ENCODE measurements at places on chromosomes 7 and 10.
A peak's percentile ranks its signal among the peaks of the same experiment; 100 is the strongest.

DNA sequence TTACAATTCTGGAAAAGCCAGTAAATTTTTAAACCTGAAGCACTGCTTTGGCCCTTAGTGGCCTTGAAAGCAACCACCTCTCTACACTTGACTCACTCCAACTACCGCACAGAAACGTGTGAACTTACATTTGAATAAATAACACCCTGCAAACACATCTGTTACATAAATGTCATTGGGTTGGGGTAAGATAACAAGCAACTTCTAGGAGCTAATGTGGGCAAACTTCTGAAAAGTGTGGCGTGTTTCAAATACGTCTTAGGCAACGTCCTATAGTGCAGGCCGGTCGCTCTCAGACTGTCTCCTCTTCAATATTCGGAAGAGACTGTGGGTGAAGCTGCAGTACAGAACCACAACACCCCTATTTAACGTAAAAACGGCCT lies 474 bp downstream of the ORC5 start:
- DNase-seq, result peak; percentile 23

GRCh38 chr7:115210552-115210951 lies 288.7 kb downstream of the MDFIC start:
- no peak for DNase-seq

GRCh38 chr7:55245271-55245723 lies 119.8 kb upstream of the LANCL2 start:
- DNase-seq, result no peak

- DNase-seq, result no peak
Observed at GRCh38 chr10:107656932-107657331, 492.4 kb upstream of the SORCS1 start.

DNA sequence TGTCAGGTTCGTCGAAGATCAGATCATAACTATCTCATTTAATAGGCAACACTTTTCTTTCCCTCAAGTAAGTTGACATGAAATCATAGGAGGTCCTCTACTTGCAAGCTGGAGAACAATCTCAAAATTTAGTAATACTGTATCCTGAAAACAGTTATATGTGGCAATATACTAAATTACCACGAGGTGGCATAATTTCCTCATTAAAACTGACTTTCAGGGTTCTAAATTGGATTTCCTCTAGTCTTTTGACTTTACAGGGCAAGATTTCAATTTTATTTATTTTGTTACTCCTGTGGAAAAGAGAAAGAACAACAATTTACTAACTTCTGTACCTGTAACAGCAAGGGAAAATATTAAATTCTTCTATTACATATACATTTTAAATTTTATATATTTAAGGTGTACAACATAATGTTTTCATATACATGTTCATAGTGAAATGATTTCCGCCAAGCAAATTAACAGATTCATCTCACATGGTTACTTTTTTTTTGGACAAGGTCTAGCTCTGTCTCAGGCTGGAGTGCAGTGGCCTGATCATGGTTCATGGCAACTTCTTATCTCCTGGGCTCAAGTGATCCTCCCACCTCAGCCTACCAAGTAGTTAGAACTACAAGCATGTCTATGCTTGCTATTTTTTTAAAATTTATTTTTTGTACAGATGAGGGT lies 53.4 kb upstream of the CYP2C18 start:
- peak; percentile 40 for DNase-seq

- no peak for DNase-seq
Observed at GRCh38 chr10:52563360-52563759, 209.2 kb downstream of the MBL2 start.

DNA sequence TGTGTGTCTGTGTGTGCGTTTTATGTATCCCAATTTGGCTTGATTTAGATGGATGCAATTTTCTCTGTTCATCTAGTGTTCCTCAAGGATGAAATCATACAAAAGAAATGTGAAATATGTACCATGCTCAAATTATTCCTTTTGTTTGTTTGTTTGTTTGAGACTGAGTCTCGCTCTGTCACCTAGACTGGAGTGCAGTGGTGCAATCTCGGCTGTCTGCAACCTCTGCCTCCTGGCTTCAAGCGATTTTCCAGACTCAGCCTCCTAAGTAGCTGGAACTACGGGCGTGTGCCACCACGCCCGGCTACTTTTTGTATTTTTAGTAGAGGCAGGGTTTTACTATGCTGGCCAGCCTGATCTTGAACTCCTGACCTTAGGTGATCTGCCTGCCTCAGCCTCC lies 11.3 kb upstream of the SHTN1 start:
- DNase-seq, result no peak

DNA sequence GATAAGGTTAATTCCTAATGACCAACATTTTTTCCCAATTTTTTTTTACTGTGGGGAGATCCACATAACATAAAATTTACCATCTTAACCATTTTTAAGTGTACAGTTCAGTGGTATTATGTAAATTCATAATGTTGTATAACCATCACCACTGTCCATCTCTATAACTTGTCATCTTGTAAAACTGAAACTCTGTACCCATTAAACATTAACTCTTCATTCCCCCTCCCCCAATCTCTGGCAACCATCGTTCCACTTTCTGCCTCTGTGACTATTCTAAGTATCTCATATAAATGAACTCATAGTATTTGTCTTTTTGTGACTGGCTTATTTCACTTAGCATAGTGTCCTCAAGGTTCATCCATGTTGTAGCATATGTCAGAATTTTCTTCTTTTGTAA lies 46.0 kb upstream of the HPS1 start:
- no peak for DNase-seq

DNA sequence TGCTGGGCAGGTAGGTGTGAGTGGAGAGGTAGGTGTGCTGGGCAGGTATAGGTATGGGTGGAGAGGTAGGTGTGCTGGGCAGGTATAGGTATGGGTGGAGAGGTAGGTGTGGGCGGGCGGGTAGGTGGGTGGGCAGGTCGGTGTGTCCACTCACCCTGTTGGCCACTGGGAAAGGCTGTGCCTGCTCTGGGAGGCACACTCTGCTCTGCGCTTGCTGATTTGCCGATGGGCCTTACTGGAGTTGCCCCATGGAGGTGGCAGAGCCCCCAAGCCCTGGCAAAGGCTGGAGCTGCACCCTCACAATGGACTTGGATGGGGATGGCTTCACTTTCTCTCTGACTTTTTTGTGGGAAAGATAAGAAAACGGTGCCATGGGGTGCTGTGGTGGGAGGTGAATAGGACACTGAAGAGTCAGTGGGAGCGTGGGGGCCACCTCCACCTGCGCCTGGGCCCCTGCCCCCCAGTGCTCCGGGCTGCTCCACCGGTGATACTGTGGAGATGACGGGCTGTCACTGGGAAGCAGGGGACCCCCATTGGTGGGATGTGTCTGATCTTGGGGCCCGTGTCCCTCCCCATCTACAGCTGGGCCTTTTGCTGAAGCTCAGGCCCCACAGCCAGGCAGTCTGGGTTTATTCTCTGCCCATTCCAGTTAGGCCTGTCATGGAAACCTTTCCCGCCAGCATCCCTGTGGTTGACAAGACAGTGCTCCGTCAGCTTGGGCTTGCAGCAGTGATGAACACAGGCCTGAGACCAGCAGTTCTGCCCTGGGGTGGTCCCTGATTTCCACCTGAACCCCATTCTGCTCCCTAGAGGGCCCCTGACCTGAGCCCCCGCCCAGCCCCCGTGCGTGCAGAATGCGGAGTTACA lies 75.0 kb downstream of the NKX6-2 start:
- DNase-seq, result no peak

GRCh38 chr7:158043551-158044481 lies 543.8 kb downstream of the PTPRN2 start:
- DNase-seq, result no peak

GRCh38 chr7:24854866-24855265 lies 97.6 kb upstream of the GSDME start:
- DNase-seq, result no peak

- no peak for DNase-seq
Observed at GRCh38 chr10:93995598-93996271, 2.0 kb downstream of the PLCE1 start.

DNA sequence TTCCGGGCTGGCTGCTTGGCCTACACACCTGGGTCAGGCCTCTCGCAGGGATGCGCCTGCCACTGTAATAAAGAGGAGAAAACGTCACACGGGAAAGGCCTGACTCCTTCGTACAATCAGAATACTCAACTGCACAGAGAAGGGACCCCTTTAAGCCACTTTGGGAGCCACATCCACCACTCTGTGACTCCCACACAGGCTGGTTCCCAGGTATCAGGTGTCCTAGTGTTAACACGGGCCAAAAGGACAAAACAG lies 5.8 kb upstream of the ZNF736 start:
- no peak for DNase-seq

DNA sequence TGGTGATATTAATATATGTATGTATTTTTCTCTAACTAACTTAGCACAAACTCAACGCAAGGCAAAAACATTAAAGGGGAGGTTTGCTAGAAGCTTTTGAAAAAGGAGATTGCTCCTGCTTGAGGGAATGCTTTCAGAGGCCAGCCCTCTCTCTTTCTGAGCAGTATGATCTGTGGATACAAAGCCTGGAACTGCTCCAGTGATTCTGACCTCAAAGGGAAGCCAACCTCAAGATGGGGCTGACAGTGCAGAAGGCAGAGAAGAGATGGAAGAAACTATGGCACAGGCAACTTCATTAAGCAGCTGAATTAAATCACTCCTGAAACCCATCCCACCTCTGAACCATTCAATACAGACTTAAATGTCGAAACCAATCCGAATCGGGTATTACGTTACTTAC lies 102.4 kb downstream of the USP6NL start:
- no peak for DNase-seq

DNA sequence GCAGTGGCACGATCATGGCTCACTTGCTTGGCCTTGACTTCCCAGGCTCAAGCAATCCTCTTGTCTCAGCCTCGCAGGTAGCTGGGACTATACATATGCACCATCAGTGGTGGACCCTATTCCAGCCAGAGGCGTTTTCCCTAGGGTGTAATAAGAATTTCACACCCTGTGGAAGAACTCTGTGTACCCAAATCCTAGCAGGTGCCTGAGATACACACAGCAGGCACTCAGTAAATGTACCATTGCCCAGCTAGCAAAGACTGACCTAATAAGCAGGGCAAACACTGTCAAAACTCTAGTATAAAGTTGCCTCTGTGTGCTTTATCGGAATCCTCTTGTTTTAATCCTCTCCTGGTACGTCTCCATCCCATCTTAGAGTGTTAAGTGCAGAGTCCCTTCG lies 33.7 kb upstream of the BHLHA15 start:
- no peak for DNase-seq

DNA sequence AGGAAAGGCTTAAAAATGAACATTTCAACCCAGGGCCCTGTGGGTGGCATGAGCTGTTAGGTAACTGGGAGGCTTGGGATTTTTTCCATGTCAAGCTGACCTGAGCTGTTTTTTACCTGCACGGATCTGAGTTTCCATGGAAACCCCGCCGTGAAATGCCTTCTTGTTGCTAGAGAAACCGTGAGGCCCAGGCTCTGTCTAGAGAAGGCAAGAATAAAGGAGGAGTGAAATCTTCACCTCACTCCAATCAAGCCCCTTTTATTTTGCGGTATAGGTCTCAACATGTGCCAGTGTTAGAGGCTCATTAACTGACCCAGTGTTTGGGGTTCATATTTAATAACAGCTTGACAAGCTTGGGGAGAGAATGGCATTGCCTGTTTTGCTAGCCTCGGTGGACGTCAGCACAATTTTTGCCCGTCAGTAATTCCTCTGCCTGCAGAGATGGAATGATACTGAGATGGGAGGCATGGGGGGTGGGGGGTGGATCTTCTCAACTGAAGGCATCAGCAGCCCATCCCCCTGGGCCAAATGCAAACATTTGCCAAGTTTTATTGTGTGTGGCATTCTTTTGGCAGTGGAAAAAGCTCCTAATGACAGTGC lies 48.9 kb upstream of the PDCD4 start:
- no peak for DNase-seq

- DNase-seq, result no peak
Observed at GRCh38 chr7:29893351-29893965, 87.2 kb downstream of the WIPF3 start.

GRCh38 chr7:30406664-30407425 lies 71.7 kb downstream of the NOD1 start:
- DNase-seq, result no peak

DNA sequence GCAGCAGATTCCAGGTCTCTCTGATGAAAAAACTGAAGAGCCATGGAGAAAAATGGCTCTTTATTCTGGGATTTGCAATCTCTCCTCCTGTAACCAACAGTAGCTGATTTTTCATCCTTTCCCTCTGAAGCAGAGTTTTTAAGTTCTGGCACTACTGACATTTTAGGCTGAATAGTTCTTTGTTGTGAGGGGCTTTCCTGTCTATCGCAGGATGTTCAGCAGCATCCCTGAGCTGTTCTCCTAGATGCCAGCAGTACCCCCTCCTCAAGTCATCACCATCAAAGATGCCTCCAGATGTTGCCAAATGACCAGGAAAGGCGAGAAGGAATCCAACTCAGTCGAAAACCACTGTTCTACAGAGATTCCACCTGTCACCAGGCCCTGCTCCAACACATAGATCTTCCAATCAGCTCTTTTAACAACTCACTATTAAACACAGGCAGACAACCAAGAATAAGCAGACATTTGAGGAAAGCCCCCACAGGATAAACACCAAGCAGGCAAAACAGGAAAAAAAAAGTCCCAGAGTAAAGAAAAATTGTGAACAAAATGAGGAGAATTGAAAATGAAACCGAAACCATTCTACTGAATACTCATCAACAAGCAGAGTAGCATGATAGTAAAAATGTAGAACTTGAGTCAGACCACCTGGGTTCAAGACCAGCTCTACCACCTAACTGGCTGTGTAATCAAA lies 124.8 kb downstream of the MPP7 start:
- peak; percentile 18 for DNase-seq

GRCh38 chr10:68082872-68083271 lies 7.8 kb upstream of the HERC4 start:
- no peak for DNase-seq

- DNase-seq, result no peak
Observed at GRCh38 chr10:70343712-70344111, 38.7 kb downstream of the LRRC20 start.
